ENCODE measurements at places on chromosomes 2 and 18. TPM values are rescaled to one million over a fixed set of nuclear protein-coding genes. Genes with fewer than 3 reads are reported as not detected.

GRCh38 chr2:186486651-186487647 lies 889 bp downstream of the ZC3H15 start:
- H3K27me3 ChIP-seq: no peaks in the 10 kb centered on the region
- DNase-seq: no peak
- H3K4me3 ChIP-seq: peak overlapping the region; percentile 87
- H3K36me3 ChIP-seq: no peaks in the 10 kb centered on the region
- no peaks in the 10 kb centered on the region for H3K4me1 ChIP-seq

NT5C1B gene
- not detected for total RNA-seq

SULT1C2 gene
- 1.2 TPM for total RNA-seq

DYNAP gene
- not detected for total RNA-seq

PCARE gene
- total RNA-seq: not detected

DIPK1C gene
- total RNA-seq: 0.16 TPM

DNA sequence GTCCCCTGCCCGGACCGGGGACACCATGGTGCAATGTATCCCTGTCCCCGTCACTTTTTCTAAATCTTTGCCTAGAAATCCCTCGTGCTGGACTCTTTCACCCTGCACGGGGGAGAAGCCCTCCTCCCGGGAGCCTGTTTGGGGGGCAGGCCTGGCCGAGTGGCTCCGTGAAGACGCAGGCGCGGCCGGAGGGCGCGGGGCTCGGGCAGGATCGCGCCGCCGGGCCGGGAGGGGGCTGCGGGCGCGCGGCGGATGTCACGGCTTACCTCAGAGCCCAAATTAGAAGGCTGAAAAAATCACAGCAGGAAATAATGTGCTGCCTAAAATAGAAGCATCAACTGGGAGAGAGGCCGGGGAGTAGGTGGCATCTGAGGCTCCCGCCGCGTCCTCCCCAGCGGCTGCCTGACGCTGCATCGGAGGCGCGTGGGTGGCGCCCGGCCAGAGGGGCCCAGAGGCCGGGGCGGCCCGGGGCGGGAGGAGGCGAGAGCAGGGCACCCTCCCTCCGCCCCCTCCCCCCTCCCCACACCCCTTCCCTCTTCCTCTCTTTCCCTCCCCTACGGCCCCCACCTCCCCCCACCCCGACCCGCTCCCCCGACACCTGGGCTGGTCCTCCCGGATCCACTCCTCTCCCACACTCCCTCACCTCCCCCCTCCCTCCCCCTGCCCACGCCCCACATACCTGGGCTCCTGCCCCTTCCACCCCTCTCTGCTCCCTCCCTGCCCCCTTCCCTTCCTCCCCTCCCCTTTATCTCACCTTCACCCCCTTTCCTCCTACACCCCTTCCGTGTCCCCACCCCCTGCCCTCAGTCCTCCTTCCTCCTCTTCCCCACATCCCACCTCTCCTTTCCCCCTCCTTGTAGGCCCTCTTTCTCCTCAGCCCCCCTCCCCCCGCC lies 51.9 kb downstream of the SLC4A1AP start:
- H3K27ac ChIP-seq: peak overlapping the region; percentile 50
- H3K4me1 ChIP-seq: no peaks in the 10 kb centered on the region
- H3K27me3 ChIP-seq: no peaks in the 10 kb centered on the region
- no peak for DNase-seq
- H3K4me3 ChIP-seq: peak overlapping the region; percentile 65
- H3K36me3 ChIP-seq: no peaks in the 10 kb centered on the region

DNA sequence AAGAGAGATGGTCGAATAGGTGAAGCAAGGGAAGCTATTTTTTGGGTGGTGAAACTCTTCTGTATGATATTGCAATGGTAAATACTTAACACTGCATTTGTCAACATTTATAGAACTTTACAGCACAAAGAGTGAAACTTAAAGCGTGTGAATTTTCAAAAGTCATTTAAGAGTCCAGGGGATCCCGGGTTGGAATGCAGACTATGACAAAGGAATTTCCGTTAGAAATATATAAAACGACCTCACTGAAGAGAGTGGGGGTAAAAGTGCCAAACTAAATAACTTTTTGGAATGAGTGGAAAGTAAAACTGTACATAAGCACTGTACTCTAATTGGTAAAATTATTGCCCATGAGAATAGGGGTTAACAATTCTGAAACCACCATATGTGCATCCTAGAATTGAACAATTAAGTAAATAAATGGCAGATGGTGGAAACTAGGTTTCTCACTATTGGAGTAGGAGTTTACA lies 191.0 kb upstream of the FN1 start:
- no peak overlapping the region for H3K27ac ChIP-seq
- DNase-seq: no peak
- H3K4me1 ChIP-seq: no peaks in the 10 kb centered on the region
- H3K27me3 ChIP-seq: no peaks in the 10 kb centered on the region

- no peak overlapping the region for H3K4me3 ChIP-seq
- H3K4me1 ChIP-seq: no peaks in the 10 kb centered on the region
- no peaks in the 10 kb centered on the region for H3K27me3 ChIP-seq
- H3K27ac ChIP-seq: no peak overlapping the region
- DNase-seq: no peak
Observed at GRCh38 chr2:46082531-46083485, 214.4 kb upstream of the EPAS1 start.

Measured in breast epithelium (tissue), 4 donors.